Fibroblast of upper back skin (primary cell): ENCODE measurements at places on chromosomes 7 and 10.
A peak's percentile ranks its signal among the peaks of the same experiment; 100 is the strongest.

GRCh38 chr10:24556126-24556749 lies 167.4 kb downstream of the ARHGAP21 start:
- no peak for DNase-seq

DNA sequence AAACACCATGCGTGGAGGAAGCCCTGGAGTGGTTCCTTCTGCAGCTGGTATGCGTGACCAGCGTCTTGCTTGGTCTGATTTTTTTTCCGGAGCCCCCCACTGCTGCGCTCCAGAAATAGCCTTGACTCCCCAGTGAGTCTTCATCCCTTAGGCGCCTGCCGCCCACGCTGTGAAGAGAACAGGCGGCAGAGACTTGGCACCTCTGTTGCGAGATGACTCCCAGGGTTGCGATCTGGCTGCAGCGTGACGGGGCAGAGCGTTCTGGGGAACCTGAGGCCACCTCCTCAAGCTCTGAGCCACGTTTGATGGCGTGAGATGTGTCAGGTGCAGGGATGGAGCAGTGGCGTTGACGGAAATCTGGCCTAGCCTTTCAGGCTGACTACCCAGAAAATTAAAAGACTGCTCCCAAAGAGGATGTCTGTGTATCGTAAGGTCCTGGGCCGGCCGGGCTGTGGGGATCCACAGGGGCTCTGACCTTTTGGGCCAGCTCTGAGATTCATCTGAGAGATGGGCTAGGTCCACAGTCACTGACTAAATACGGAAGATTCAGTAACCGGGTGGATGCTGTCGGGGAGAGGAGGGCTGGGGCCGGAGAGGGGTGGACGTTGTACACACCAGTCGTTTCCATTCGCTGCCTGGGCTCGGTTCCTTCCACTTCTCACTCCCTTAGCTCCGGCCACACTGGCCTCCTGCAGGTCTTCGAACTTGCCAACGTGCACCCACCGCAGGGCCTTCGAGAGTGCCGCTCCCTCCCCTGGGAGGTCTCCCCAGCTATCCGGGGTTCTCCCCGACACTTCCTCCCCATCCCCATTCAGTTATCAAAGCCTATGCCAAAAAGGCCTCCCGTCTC lies 33.8 kb downstream of the PFKFB3 start:
- DNase-seq: no peak

DNA sequence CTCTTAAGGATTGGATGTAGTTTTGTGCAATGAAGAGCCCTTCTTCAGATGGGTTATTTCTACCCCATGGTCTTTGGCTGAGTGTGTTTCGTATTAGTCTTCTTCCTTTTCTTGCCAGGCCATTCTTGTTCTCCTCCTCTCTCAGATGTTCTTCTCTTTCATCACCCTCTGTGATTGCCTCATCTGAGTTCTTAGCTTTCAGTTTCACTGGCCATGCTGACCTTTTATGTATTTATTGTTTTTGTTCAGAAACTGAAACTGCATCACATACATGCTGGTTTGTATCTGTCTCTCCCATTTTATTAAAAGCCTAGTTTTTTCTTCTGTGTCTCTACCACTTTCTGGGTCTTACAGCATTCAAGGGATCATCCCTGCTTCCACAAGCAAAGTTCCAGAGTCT lies 21.7 kb upstream of the PCGF5 start:
- DNase-seq: peak; percentile 83

GRCh38 chr7:100016215-100016901 lies 962 bp downstream of the ZKSCAN1 start:
- no peak for DNase-seq

DNA sequence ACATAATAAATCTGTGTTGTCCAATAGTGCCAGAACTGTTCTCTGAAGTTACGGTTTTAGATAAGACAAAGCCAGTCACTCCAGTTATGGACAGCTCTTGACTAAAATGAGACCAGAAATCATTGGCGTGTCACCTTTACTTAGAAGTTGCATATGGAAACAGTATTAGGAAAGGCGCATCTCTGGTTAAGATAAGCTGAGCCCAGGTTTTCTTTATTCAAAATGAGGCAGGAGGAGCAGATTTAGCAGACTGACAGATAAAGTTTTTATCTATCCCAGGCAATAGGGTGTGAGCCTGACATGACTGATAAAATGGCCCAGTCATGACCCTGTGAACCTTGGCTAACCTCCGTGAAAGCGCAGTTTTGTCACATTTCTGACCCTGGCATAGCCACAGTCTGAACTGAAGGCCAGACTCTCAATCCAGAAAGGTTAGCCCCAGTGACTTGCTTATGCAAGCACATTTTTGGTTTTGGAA lies 4.2 kb downstream of the CYP26A1 start:
- no peak for DNase-seq

DNA sequence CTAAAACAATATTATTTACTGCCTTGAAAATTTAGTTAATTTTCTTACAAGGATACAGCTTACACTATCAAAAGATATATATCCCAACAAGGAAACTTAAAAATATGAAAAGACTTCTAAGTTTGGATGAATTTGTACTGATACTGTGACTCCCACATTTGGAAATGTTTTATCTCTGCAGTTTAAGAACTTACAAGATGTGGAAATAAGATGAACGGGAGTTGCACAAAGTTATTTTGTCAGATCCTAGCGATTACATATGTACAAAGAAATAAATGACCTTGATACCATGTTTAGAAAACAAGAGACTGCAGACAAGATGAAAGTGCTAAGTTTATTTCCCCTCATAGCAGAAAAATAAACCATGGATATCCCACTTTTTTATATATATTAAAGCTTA lies 103.7 kb upstream of the TMEM106B start:
- DNase-seq: no peak

DNA sequence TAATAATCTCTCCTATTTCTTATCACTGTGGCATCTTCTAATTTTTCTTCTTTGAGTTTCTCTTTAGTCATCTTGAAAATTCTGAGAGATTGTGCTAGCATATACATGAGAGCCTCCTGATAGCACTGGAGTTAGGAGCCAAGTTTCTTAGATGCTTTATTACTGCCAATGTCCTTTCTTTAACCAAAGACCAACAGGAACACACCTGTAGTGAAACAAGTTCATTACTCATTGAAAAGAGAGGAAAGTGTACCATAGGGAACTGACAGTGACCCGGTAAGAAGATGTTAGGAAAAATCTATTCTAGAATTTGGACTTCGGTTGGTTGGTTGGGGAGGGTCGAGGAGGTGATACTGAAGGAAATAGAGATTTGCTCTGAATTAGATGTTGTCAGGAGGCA lies 27.1 kb upstream of the CD36 start:
- no peak for DNase-seq

GRCh38 chr10:94012834-94013233 lies 19.1 kb downstream of the PLCE1 start:
- no peak for DNase-seq

DNA sequence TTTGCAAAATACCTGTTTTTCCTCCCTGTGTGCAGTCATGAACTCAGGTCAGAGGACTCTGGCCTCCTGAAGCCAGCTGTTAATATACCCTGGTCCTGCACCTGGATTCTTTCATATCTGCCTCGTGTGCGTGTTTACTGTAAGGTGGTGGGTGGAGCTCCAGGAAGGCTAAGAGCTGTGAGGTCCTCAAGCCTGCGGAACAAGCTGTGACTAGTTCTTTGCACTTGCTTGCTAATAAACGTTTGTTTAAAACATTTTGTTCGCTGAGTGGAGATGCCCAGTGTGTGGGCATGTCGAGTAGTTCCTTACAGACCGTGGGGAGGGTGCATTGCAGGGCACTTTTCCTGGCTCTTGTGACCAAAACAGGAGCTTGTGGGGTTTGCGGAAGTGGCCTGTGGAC lies 139.0 kb downstream of the DOCK1 start:
- DNase-seq: no peak

- no peak for DNase-seq
Measured at GRCh38 chr10:7298495-7298894, 112.3 kb downstream of the SFMBT2 start.

DNA sequence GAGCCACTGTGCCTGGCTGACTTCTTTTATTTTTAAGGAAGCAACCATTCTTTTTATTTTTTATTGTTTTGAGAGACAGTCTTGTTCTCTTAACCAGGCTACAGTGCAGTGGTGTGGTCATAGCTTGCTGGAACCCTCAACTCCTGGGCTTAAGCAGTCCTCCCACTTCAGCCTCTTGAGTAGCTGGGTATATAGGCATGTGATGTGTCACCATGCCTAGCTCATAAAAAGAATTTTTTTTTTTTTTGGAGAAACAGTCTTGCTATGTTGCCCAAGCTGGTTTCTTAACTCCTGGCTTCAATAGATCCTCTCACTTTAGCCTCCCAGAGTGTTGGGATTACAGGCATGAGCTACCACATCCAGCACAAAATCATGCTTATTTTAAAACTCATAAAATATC lies 5.8 kb downstream of the MCU start:
- DNase-seq: peak; percentile 44

GRCh38 chr7:30655096-30655970 lies 26.9 kb downstream of the CRHR2 start:
- no peak for DNase-seq

DNA sequence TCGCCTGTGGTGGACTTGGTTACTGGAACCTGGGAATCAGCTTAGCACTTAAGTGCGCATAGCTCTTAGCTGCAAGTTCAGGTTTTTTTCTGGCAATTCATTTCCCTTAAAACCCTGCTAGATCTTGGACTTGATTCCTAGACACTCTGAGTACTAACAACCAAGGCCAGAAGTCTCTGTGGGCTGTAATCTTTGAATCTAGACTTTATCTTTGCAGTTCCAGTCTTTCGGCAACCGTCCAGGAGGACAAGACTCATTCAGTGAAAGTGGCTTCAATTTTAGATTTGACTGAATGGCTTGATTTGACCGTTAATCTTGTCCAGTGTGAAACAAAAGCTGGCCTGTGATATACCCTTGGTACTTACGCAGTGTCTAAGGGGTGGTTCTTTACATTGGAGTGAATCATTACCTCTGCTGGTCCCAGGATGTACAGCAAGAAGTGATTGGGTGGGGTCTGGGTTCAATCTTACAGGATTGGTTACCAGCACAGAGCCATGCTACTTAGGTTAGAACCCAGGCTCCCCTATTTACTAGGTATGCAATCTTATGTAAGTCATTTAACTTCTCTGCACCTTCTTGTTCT lies 16.4 kb downstream of the PTTG1IP2 start:
- no peak for DNase-seq

DNA sequence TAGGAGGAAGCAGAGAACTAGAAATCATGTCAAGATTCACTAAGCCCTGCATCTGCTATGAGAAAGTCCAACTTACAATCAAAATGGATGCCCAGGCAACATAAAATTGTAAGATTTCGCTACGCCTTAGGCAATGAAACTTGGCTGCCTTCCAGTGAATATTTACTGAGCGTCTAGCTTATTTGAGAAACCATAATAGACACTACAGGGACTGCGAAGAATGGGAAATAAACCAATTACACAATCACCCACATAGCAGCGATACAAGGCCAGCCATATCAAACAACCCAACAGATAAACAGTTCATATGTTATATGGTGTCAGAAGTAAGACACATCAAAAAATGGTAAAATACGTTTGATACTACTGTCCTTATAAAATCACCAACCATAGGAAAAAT lies 545.0 kb upstream of the C7orf33 start:
- no peak for DNase-seq

- no peak for DNase-seq
Measured at GRCh38 chr7:17055596-17055995, 173.8 kb upstream of the AGR3 start.

DNA sequence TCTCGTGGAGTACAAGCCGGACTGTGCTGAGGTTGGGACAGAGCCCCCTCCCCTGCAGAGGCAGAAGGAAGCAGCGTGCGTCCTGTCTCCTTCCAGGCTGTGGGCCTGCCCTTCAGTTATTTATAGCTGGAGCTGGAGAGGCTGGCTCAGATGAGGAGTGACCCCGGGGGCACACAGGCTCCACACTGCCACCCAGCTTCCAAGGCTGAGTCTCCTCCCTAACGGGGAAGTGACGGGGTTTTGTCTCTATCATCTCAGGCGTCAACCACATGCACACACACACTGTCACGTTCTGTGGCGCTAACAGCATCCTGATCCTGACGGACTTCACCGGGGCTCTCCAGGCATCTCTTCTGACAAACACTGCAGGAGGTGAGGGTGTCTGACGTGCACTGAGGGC lies 25.4 kb downstream of the AMZ1 start:
- no peak for DNase-seq

GRCh38 chr7:119949053-119949452 lies 323.9 kb upstream of the KCND2 start:
- DNase-seq: no peak

GRCh38 chr7:146443102-146443501 lies 326.5 kb downstream of the CNTNAP2 start:
- DNase-seq: no peak

DNA sequence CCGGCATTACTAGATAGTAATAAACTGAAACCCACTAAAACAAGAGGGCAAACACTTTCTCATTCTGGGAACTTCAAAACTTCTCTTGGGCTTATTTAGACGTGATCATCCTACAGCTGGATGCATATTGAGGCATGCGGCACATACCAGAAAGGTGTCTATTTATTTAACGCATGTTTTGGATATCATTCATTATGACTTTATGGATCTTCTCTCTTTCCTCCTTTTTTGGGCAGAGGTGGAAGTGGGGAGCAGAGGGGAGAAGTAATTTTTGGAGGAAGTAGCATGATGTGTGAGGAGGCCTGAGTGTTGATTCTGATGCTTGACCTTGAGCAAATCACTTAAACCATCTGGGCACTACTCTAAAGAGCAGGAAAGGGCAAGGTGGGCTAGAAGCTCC lies 270.6 kb downstream of the TRIL start:
- DNase-seq: no peak

GRCh38 chr10:77531441-77532001 lies 106.1 kb downstream of the KCNMA1 start:
- DNase-seq: peak; percentile 82

- no peak for DNase-seq
Measured at GRCh38 chr10:50607356-50607925, 16.3 kb downstream of the SGMS1 start.

GRCh38 chr7:119197172-119197876 lies 972.8 kb downstream of the ANKRD7 start:
- no peak for DNase-seq

DNA sequence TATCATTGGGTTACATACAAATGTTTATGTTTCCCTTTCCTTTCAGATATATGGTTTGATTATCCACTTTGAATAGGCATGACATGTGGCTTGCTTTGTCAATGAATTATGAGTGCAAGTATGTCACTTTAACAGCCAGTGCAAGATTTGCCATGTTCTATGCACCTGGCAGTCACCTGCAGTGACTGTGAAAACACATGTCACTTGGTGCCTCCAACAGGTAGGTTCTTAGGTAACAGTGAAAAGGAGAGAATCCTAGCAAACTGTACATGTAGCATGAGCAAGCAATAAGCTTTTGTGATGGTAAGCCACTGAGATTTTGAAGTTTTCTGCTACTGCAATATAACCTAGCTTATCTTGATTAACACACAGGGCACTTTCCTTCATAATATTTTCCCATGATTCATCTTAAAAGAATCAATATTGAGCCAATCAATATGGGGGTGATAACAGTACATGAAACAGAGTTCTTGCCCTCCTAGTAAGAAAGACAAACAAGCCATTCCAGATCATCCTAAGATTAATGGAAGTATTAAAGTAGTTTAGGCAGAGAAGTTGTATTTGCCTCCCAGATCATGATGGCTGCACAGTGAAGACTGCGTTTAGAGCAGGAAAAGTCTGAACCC lies 7.9 kb upstream of the RALA start:
- no peak for DNase-seq

- no peak for DNase-seq
Measured at GRCh38 chr7:36758879-36759278, 34.6 kb upstream of the AOAH start.

- peak; percentile 91 for DNase-seq
Measured at GRCh38 chr7:90720984-90721760, 125.1 kb downstream of the CDK14 start.
